Fibroblast of lung (primary cell): ENCODE measurements at places on chromosomes 12 and 14. TPM values are rescaled to one million over a fixed set of nuclear protein-coding genes. Genes with fewer than 3 reads are reported as not detected.

GRCh38 chr12:121781484-121781997 lies 11.9 kb downstream of the RHOF start:
- peaks cover 36% of the 10 kb centered on the region for H3K4me1 ChIP-seq
- no peak overlapping the region for H3K4me3 ChIP-seq
- H3K36me3 ChIP-seq: peaks cover 5% of the 10 kb centered on the region
- no peak for DNase-seq
- peak overlapping the region; percentile 44 for H3K27ac ChIP-seq
- H3K27me3 ChIP-seq: no peaks in the 10 kb centered on the region

The PTCSC3 gene
- total RNA-seq: not detected in 2 replicates

DNA sequence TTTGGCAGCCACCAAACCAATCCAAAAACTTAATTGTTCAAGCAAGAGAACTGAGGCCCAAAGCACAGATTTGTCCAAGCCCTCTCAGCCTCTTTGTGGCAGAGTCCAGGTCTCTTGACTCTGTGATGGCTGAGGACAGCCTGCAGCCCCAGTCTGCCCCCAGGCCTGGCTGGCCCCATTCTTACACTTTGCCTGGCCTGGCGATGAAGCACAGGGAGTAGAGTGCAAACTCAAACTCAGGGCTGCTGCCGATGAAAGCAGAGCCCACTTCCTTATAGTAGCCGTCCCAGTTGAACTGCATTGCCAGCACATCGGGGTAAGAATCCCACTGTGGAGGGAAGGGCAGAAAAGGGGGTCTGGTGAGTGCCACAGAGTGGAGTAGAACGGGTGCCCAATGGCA lies 5.6 kb upstream of the RPAP3 start:
- H3K27me3 ChIP-seq: no peaks in the 10 kb centered on the region
- peaks cover 4% of the 10 kb centered on the region for H3K4me1 ChIP-seq
- DNase-seq: no peak
- no peaks in the 10 kb centered on the region for H3K36me3 ChIP-seq

The KCNH3 gene
- 0.17 and 0.26 TPM in 2 replicates for total RNA-seq

DNA sequence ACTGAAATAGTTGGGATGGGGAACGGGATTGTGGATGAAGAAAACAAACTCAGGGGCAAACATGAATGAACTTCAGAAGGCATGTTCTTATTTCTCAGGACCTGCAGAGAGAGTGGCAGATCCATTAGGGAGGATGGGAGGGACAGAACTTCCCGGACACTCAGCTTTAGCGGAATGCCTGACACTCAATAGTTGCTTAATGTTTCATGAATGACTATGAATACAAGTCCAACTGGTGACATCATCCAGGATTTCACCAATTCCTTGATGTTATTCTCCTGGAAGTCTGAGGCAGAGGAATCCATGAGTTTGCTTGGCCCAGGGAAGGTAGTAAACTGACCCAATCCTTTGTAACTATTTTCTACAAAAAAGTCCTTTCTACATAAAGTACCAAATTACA lies 37.8 kb upstream of the LRRC10 start:
- H3K4me3 ChIP-seq: no peak overlapping the region
- no peaks in the 10 kb centered on the region for H3K27me3 ChIP-seq
- H3K4me1 ChIP-seq: no peaks in the 10 kb centered on the region

DNA sequence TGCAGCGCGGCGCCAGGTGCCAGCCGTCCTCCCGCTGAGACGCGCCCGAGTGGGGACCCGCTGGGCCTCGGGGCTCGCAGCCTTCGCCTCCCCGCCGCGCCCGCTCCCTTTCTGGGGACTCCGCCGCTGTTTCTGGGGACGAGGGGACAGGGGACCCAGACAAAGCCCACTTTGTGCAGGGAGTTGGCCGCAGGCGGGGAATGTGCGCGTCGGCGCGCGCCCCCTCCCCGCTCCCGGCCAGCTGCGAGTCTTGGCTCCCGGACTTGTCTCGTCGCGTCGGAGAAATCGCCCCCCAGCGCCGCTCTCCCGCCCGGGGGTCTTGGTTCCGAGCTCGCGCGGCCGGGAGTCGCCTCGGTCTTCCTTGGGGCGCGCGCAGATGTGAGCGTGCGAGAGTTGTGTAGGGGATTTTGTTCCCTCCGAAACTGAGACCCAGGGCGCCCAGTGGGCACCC lies 717 bp downstream of the VASH1 start:
- no peak for DNase-seq
- H3K27ac ChIP-seq: no peak overlapping the region
- peak overlapping the region; percentile 68 for H3K4me3 ChIP-seq

DNA sequence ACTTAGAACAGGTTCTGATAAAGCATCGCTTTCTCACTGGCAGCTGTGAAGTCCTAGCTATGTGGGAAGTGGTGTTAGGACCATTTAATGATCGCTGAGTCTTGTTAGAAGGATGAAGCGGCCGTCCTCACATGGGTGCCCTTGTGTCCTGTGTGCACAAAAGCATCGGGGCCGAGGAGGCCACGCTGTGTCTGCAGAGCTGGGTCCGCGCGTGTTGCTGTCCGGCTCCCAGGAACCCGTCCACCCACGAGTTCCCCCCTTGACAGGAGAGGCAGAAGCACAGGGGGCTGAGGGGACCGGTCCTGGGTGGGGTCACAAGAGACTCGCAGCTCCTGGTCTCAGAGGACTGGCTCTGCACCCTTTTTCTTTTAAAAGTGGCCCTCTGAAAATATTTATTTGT lies 90.4 kb downstream of the ADGRD1 start:
- no peaks in the 10 kb centered on the region for H3K27me3 ChIP-seq
- no peaks in the 10 kb centered on the region for H3K4me1 ChIP-seq
- H3K36me3 ChIP-seq: no peaks in the 10 kb centered on the region
- no peak overlapping the region for H3K4me3 ChIP-seq
- DNase-seq: no peak

The NEUROD4 gene
- total RNA-seq: not detected in 2 replicates

DNA sequence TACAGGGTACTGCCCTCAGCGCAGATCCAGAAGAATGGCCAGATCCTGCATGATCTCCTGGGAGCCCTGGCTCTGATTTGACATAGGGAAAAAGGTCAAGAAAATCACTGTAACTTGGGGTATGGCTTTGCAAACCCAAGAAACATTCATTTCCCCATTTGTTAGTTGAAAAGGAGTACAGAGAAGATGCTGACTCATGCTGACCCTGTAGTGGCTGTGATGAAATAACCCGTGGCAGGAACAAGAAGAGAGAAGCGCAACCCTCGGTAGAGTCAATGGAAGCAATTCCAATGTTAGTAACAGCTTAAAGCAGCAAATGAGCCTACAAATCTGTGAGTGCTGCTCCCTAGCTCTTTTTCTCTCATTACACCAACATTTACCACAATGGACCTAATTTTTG lies 281.6 kb upstream of the NPAS3 start:
- H3K27me3 ChIP-seq: no peaks in the 10 kb centered on the region
- peak overlapping the region; percentile 11 for H3K27ac ChIP-seq
- H3K4me3 ChIP-seq: no peak overlapping the region
- peaks cover 4% of the 10 kb centered on the region for H3K4me1 ChIP-seq
- no peaks in the 10 kb centered on the region for H3K36me3 ChIP-seq

The AQP2 gene
- total RNA-seq: not detected in 2 replicates

The ACOT6 gene
- not detected in 2 replicates for total RNA-seq

DNA sequence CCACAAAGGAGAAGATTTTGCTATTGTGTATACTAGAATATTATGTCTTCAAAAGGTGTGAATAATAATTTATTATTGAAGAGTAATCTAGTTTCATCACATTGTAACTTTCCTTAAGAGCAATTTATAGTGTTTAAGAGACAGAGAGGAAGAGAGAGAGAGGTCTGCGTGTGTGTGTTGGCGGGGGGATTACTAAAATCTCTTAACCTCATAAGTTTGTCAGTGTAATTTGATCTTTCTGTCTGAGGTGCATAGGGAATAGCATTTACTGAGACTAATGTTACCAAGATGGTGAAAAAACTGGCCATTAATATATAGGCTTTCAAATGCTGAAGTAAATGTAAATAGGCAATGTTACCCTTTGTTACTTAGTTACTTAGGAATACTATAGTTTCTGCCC lies 48.2 kb upstream of the BTG1 start:
- no peak overlapping the region for H3K4me3 ChIP-seq
- no peak for DNase-seq
- H3K27me3 ChIP-seq: no peaks in the 10 kb centered on the region
- no peak overlapping the region for H3K27ac ChIP-seq

The CCDC177 gene
- total RNA-seq: not detected in 2 replicates

DNA sequence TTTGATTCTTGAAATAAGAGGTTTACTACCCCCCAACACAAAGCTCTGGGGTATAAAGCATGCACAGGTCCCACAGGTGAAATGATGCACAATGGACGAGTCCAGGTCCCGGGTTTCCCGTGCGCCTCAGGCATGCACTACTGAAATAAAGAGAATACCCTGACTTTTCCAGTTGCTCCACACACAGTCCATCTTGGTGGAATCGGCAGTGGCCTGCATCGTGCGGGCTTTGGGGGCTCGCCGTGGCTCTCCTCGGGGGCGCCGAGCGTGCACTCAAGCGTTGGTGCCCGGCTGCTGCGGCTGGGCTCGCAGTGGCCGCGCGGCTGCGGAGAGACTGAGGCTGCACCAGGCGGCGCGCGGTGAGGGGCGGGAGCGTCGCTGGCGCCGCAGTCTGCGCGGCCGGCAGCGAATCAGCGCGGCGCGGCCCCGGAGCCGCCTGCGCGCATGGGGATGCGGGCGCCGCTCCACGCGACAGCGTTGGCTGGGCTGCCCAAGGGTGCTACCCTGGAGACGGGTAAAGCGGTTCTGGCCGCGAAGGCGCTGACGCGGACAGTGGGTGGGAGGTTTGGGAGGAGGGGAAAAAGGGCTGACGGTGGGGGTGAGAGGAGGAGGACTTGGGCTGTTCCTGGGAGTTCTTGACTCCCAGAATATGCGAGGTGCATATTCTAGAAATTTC lies 53.8 kb upstream of the CCDC175 start:
- DNase-seq: peak; percentile 30
- H3K27me3 ChIP-seq: peaks cover 2% of the 10 kb centered on the region
- no peaks in the 10 kb centered on the region for H3K4me1 ChIP-seq
- no peaks in the 10 kb centered on the region for H3K36me3 ChIP-seq

DNA sequence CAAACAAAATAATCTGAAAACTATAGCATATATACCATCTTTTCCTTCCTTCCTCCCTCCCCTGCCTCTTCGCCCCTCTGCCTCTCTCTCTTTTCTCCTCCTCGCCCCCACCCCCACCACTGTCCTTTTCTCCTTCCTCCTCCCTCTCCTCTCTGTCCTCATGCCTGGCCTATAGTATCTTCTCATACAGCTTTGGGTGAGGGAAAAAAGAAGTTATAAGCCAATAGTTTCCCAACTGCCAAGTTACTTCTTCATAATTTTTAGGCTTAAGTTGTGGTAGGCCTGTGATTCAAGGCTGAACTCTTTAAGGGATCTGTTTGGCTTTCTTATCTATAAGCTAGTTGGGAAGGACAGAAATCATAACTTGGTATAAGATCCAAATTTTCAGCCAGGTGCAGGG lies 9.1 kb downstream of the TMED10 start:
- H3K27ac ChIP-seq: no peak overlapping the region
- H3K4me1 ChIP-seq: no peaks in the 10 kb centered on the region
- no peaks in the 10 kb centered on the region for H3K36me3 ChIP-seq
- no peak overlapping the region for H3K4me3 ChIP-seq
- no peaks in the 10 kb centered on the region for H3K27me3 ChIP-seq

- no peaks in the 10 kb centered on the region for H3K4me1 ChIP-seq
- H3K4me3 ChIP-seq: no peak overlapping the region
- no peak overlapping the region for H3K27ac ChIP-seq
- no peaks in the 10 kb centered on the region for H3K27me3 ChIP-seq
Measured at GRCh38 chr14:94384342-94384741, 4.1 kb downstream of the SERPINA1 start.

The ERBB3 gene
- 0.66 and 1.3 TPM in 2 replicates for total RNA-seq

DNA sequence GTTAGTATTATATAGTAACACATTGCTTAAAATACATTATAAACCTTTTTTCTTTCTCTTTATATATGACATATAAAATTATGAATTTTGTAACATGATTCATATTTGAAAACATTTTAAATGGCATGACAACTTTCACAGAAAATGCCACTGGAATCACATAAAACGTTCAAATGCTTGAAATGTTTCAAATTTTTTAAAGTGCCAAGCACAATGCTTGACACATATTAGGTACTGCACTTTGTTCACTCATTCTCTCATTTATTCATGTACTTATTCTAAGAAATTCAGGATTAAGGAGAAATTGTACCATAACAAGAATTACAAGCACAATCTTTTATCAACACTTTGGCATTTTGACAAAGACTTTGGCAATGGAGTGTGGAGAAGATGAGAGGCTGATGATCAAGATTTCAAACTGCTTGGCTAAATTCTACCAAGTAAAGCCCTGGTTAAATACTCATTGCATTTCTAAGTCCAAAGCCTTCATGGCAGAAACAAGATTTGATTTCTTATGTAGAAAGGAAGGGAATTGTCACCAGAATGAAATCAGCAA lies 232.2 kb downstream of the C12orf50 start:
- H3K27me3 ChIP-seq: no peaks in the 10 kb centered on the region
- H3K4me1 ChIP-seq: no peaks in the 10 kb centered on the region
- H3K36me3 ChIP-seq: no peaks in the 10 kb centered on the region
- no peak overlapping the region for H3K27ac ChIP-seq
- DNase-seq: no peak

DNA sequence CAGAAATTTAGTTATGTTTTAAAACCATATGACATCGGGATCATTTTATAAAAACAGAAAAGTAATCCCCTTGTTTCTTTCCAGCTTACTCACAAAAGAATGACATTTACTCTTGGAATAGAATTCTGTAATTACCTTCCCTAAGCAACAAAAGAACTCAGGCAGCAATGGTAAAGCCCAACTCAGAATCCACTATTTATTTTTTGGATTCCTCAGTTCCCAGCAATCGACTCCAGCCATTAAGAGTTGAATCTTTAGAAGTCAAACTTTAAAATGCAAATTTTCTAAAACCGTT lies 65.9 kb downstream of the FOXN3 start:
- no peaks in the 10 kb centered on the region for H3K36me3 ChIP-seq
- no peak overlapping the region for H3K4me3 ChIP-seq
- no peak for DNase-seq
- peaks cover 2% of the 10 kb centered on the region for H3K4me1 ChIP-seq
- H3K27ac ChIP-seq: peak overlapping the region; percentile 40
- no peaks in the 10 kb centered on the region for H3K27me3 ChIP-seq

DNA sequence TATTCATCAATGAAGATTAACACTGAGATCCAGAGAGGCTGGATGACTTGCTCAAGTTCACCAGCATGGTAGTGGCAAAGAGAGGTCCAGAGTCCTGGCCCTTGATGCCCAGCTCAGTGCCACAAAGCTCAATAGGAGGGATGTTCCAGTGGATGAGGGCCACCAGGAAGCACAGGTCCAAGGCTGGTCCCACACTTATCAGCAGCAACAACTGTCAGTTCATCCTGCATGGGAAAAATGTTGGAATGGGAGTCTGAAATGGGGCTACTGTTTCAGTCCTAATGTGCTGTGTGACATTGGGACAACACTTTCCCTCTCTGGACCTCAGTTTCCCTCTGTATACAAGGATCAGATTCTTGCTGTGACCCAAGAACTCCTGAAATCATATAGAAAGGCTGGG lies 11.2 kb downstream of the SERPINA5 start:
- no peaks in the 10 kb centered on the region for H3K4me1 ChIP-seq
- H3K27me3 ChIP-seq: no peaks in the 10 kb centered on the region
- H3K36me3 ChIP-seq: no peaks in the 10 kb centered on the region
- no peak for DNase-seq
